ENCODE measurements at places on chromosomes 16 and 17. TPM values are rescaled to one million over a fixed set of nuclear protein-coding genes. Genes with fewer than 3 reads are reported as not detected.

- DNase-seq, result no peak
Observed at GRCh38 chr16:82373976-82374375, 204.0 kb upstream of the MPHOSPH6 start.

ATAD5 gene
- total RNA-seq, result 7.7 TPM

DNA sequence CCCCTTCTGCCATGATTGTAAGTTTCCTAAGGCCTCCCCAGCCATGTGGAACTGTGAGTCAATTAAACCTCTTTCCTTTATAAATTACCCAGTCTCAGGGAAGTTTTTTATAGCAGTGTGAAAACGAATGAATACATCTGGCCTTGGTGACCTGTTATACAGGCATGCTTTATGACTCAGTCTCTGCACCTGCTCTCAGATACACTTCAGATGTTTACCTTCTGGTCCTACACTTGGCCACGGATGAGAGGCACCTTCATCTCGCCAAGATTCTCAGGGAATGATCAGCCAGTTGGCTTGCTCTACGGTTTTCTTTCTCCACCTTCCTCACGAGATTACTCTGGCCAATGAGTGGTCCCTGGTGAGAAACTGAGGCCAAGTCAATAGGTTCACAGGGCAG is 304.7 kb downstream of the CA10 start:
- no peak for DNase-seq

DNA sequence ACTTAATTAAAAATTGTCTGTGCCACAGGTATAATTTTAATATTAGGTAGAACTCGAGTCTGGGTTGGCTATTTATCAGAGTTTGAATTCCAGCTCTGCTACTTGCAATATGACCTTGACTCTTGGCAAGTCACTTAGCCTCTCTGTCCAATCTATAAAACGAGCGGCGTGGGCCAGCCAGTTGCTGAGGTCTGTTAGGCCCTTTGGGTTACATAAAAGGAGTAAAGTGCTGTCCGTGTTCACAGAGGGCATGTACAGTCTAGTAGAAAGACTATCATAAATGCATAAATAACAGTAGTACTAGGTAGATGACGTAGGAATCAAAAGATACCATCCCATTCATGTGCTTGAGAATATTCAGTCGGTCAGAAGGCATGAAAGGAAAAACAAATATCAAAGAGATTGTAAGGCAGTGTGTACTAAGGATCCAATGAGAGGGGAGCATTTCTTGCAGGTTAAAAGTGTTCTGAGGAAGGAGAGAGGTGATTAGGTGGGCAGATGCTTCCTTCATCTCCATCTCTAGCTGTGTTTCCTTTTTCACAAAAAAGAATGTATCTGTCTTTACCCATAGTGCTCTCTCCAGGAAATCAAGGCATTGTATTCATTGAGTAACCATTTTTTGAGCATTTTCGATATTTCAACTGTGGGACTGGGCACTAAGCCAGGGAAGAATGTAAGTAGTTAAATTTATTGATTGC is 2.4 kb downstream of the TNRC6A start:
- DNase-seq, result no peak

PYY gene
- total RNA-seq, result not detected

- peak; percentile 36 for DNase-seq
Observed at GRCh38 chr17:144936-145670, 7.7 kb downstream of the SCGB1C2 start.

DPEP3 gene
- not detected for total RNA-seq

GRCh38 chr17:18191967-18192366 is 8.3 kb downstream of the ALKBH5 start:
- DNase-seq, result no peak

DNA sequence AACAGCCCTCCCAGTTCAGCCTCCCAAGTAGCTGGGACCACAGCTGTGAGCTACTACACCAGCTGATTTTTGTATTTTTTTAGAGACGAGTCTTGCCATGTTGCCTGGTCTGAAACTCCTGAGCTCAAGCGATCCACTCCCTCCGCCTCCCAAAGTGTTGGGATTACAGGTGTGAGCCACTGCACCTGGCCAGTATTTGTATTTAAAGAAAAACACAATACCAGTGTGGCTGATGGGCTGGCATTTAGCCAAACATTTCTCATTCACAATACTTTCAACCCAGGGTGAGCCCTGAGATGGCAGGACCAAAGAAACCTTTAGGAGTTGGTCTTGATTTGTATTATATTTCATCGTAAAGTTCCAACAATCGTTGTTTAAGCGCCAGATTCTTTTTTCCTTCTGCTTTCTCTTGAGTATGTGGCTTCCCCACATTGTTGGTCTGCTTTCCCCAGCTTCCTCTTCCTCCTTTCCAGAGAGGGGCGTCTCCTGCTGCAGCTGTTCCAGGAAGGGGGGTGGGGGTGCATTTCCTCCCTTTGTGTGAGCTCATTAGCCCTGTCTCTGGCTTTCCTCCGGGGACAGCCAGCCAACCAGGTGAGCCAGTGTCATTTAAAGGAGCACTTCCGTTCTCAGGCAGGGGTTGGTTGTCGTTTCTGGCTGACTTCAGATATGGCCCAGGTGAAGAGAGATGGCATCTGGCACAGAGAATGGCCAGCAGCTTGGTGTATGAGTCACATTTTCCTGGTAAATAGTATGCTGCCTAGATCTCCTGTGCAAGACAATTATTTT is 79.9 kb downstream of the GPRC5B start:
- DNase-seq, result no peak

DNA sequence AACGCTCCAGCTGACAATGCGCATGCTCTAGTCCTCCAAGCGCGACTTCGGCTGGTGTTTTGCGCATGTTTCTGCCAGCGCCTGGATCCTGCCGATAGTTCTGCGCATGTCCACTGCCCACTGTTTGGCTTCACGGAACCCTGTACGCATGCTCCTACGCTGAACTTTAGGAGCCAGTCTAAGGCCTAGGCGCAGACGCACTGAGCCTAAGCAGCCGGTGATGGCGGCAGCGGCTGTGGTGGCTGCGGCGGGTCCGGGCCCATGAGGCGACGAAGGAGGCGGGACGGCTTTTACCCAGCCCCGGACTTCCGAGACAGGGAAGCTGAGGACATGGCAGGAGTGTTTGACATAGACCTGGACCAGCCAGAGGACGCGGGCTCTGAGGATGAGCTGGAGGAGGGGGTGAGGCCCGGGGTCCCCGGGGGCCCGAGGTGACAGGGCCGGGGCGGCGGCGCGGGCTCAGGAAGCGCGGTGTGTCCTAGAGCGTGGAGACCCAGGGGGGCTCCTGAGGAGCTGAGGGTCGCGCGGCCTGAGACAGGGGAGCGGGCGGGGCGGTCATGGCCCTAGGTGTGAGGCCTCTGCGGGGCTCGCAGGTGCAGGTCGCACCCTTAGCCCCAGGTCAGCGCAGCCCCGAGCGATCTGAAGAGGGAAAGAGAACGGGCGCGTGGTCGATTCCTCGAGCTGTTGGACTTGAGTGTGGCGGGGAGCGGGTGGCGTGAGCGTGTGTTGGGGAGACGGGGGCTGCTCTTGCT is at the start of the genes RPS6KB1 and TUBD1:
RPS6KB1 (plus strand) TSS at position 198 of the 752 bp plus-strand sequence; CDS start at position 262, 64 bp downstream.
TUBD1 (minus strand) TSS at position 20 of the 752 bp plus-strand sequence. CDS start 1,941 bp downstream, outside the sequence.
- no peak for DNase-seq

CDC27 gene
- 136 TPM for total RNA-seq

All from SJSA1 (cell line).